ENCODE measurements at places on chromosomes 2 and 18.
A peak's percentile ranks its signal among the peaks of the same experiment; 100 is the strongest.

GRCh38 chr18:44541781-44542180 is 138.9 kb upstream of the SETBP1 start:
- DNase-seq = no peak

DNA sequence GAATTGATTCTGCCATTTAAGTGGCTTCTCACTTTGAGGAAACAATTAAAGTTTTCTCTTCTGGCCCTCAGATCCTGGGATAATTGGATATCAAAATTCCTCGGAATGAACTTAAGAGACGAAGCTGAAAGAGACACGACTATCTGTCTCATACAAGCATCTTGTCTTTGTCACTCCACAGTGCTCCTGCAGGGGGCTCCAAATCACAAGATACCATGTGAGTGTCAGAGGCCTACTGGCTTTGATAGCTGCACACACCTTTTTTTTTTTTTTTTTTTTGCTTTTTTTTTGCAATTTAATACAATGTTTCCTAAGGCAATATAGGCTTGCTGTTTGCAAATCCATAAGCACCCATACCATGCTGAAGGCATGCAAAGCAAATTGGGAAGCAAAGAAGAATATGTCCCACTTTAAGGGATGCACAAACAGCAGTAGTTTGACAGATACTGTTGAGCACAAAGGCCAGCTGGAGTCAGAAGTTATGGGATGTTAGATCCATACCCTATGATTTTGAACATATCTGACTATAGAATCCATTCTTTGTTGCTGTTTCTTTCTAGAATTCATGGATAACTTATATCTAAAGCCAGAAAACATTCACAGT is 109.0 kb upstream of the CBLN2 start:
- peak; percentile 31 for DNase-seq

DNA sequence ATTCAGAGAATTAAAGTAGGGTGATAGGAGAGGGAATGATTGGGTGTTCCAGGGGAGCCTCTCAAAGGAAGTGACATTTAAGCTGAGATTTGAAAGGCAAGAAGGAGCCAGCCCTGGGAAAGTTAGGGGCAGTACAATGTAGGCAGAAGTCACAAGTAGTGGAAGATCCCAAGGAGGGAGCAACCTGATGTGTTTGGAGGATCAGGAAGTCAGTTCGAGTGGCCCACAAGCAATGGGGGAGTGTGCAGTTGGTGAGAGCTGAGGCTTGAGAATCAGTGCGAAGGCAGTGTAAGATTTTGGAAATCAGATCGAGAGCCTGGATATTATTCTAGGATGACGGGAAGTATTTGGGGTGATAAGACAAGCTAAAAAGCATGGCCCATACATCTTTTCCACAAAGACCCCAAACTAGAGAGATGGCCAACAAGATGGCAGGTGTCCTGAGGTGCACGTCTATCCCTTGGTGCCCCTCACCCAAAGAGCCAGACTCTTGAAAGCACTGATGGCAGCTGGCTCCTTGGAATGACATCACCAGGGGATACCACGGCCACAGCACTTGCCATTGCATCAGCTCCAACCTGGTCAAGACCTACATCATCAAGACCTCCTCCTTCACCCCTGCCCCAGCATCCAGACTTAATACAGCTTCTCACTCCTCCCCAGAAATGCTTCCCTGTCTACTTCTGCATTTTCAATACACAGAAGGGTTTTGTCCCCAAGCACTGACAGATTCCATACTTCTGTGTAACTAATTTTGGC is 127.3 kb downstream of the BCL2 start:
- DNase-seq = no peak

- DNase-seq = peak; percentile 11
Measured at GRCh38 chr2:63589148-63589958, 590 bp downstream of the MDH1 start.

DNA sequence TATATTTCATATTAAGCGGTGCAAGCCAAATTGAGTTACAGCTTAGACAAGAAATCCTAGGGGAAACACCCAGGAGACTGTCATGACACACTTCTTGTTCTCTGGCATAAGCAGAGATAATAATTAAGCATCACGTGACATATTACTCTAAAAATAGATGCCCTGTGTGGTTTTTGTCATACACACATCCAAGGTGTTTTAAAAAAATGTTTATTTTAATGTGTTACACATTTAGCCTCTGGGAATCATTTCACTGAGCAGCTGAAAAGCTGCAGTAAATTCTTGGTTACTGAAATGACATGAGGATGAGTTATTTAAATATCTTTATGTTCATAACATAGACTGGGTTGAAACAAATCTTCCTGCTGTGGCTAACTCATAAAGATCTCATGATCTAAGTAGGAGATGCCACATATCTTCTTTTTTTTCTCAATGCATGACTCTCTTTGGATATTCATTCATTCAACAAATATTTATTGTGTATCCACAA is 38.0 kb upstream of the ERMN start:
- DNase-seq = no peak
